ENCODE measurements at places on chromosomes 6 and 20. TPM values are rescaled to one million over a fixed set of nuclear protein-coding genes. Genes with fewer than 3 reads are reported as not detected.

GRCh38 chr6:52517502-52518278, 59.2 kb downstream of the TRAM2 start:
- peak; percentile 90 for DNase-seq

DNA sequence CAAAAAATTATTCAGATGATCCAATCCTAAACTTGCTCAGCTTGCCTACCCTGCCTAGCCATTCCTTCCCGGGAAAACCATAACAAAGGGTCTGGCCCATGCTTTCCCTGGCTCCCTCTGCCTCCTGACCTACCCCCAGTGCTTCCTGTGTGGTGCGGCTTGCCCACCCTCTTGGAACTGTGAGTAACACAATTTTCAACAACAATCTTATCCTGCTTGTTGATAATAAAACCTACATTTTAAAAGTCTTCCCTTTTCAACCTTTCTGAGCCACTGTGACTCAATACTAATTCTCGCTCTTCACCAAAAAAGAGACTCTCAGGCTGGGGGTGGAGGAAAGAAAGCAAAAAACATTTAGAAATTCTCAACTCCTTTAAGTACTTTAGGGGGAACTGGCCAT, 18.0 kb downstream of the EXOC2 start:
- DNase-seq = no peak

DNA sequence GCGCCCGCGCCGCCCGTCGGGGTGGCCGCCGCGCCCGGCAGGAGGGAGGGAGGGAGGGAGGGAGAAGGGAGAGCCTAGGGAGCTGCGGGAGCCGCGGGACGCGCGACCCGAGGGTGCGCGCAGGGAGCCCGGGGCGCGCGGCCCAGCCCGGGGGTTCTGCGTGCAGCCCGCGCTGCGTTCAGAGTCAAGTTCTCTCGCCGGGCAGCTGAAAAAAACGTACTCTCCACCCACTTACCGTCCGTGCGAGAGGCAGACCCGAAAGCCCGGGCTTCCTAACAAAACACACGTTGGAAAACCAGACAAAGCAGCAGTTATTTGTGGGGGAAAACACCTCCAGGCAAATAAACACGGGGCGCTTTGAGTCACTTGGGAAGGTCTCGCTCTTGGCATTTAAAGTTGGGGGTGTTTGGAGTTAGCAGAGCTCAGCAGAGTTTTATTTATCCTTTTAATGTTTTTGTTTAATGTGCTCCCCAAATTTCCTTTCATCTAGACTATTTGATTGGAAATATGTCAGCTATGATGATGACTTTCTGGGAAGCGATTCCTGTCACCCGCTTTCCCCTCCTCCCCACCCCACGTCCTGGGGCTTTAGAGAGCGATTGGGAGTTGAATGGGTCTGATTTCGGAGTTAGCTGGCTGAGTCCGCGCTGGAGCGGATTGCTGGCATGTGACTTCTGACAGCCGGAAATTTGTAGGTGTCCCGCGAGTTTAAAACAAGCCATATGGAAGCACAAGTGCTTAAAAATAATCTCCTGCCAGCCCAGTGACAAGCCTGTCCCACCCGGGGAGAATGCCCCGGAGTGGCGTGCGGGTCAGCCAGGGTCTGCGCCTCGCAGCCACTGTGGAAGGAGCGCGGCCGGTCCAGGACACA, 1.1 kb downstream of the ESR1 start:
- DNase-seq = peak; percentile 71

DNA sequence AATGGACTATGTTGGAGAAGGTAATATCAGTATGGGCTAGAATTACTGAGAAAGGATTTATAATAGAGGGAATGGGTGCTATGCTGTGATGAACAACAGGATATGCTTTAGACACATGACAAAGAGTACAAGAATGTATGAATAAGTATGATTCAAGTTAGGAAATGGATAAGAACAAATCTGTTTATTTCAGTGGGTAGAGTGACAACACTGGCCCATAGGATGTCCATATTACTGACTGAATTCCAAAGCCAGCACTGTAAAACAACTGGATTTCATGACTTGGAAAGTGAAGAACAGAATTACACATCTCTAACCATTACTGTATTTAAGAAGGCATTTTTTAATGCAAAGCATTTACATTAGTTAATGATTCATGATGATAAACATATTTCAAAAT, 35.9 kb downstream of the EPM2A start:
- no peak for DNase-seq

DNA sequence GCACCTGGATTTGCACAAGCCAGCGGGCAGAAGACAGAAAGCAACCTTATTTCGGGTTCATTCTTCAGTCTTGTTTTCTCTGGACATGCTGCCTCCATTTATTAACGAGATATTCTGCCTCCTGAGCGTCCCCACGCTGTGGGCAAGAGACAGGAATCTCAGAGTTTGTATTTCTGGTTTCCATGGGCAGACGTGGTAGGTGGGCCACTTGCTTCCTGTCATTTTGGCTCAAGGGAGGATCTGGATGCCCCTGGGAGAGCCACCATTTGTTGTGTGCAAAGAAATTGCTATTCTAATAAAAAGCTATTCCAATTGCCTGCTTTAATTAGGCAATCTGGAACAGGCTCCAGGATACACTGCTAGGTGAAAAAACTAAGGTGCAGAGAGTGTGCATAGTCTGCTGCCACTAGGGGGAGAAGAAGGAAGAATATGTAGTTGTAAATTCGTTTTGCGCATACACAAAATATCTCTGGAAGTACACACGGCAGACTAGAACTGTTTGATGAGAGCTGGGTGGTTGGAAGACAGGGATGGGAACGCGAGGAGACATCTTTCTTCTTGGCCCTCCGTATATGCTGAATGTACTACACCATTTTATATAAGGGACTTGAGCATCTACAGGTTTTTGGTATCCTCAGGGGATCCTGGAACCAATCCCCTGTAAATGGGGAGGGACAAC, 30.1 kb upstream of the SLC16A10 start:
- DNase-seq = no peak

GRCh38 chr6:30312676-30313321, 13.9 kb upstream of the TRIM39 start:
- DNase-seq = no peak

- peak; percentile 15 for DNase-seq
Measured at GRCh38 chr6:142822842-142823241, 122.1 kb downstream of the HIVEP2 start.

GRCh38 chr6:166720856-166721255, 93.8 kb upstream of the RPS6KA2 start:
- DNase-seq = no peak

GRCh38 chr6:125104425-125104824, 49.1 kb upstream of the TPD52L1 start:
- no peak for DNase-seq

DNA sequence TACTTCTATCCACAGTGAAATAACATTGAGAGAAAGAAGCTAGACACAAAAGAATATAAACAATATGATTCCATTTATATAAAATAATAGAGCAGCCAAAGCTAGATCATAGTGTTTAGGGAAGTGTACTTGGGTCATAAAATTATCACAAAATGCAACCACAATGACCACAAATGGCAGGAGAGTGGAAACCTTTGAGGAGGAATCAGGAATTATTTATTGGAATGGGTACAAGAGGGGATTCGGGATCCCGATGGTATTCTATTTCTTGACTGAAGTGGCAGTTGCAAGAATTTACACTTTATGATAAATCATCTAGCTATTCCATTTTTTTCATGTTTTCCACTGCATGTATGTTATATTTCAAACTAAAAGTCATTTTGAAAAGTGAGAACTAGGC, 76.1 kb downstream of the IPCEF1 start:
- DNase-seq = no peak

GRCh38 chr6:160927416-160927815, 64.2 kb upstream of the MAP3K4 start:
- no peak for DNase-seq

DNA sequence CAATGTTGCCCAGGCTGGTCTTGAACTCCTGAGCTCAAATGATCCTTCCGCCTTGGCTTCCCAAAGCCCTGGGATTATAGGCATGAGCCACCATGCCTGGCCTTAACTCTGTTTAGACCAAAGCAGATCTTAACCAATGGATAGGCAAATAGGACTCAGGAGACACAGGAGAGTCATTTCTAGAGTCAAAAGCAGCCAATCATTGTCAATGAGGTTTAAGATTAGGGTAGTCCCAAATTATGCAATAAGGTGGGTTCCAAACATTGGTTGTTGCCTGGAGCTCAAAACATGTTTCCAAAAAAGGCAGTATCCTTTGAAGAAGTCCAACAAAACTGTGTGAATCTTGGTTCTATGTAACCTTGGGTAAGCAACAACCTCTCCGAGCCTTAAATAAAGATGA, 95.7 kb upstream of the JARID2 start:
- DNase-seq = no peak

DNA sequence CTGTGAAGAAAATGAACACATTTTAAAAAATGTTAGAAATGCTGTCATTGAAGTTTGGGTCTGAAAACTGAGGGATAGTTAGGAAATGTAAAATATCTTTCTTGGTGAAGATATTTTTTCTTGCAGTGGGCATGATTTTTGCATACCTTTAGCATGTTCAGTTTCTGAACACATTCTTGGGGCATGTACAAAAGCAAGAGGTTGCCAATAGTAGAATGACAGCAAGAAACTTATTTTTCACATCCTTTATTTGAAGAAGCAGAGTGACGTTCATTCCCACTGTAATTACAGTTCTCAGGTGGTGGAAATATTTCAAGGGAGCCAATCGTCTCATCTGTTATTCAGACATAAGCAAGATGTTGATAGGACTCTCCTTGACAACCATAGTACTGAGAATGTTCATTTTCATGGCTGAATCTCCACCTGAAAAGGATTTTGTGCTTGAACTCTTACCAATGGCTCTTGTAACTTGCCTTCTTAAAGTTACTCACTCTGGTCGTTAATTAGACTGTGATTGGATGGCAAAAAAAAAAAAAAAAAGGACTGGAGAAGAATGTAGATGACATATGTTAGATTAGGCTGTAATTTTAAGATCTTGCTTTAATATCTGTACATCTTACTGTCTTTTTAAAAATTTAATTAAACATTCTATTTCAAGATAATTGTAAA, 74.4 kb downstream of the DOK5 start:
- no peak for DNase-seq

DNA sequence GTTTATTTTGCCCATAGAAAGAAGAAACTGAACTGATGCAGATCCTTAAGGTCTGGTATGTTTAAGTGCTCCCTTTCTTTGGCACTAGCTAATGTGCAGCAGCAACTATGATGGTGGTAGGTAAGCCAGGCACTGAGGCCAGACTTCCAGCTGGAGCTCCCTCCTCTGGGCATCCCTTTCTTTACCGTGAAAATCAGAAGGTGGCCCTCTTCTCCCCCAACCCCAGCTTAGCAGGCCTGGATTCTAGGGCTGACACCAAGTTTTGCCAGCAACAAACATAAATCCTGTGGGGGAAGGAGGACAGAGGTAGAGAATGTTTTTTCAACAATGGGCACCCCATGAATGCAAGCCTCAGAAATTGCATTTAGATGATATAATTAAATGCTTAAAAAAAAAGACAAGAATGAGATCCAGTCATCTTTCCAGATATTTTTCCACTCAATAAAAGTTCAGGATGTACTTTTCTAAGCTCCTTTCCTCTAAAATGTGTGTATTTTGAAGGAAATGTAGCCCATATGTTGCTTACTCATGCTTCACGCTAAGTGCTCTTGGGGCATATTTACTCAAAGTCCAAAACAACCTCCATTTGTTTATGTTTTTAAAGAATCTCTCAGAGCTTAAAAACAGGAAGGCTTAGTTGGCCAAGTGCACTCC, 123.9 kb upstream of the NXT1 start:
- no peak for DNase-seq

GRCh38 chr6:74715355-74716085, 490.3 kb downstream of the COL12A1 start:
- no peak for DNase-seq

DNA sequence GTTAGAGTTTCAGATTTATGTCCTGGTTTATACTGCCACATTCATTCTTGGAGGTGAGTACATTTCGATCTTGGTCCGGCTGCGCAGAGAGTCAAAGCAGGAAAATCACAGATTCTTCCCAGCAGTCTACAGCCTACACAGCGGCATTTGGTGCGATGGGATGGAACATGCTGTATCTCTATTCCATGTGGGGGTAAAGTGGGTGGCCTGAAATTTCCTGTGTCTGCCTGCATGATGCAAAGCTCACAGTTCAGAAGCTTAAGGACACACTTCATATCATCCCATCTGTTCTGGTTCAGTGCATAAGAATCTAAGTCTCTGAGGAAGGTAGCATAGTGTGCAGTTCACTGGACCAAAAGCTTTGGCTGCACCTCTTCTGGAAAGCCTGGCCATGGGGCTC, at the start of gene DEFB127:
TSS of gene DEFB127 (plus strand) at position 301 of the 400 bp plus-strand sequence. CDS start at position 392, 91 bp downstream.
- DNase-seq = no peak

GRCh38 chr20:63292904-63293303, at the start of gene COL20A1:
Gene COL20A1 (plus strand): TSS chr20:63293186. CDS start chr20:63295108, 1,922 bp downstream.
- no peak for DNase-seq

- no peak for DNase-seq
Measured at GRCh38 chr20:53016534-53017042, 44.4 kb downstream of the TSHZ2 start.

DNA sequence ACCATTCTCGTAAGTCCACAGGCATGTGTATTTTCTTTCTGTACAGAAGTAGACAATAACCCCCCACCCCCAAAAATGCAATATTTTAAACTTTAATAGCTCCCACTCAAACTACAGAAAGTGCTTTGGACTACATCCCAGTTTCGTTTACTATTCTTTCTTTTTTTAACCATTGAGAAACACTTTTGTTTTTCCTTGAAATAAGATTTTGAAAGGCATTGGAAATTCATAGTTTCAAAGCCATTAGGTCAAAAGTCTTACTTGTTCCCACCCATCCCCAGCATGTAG, 140.0 kb downstream of the KIF16B start:
- DNase-seq = no peak

GRCh38 chr6:74997646-74998045, 208.2 kb downstream of the COL12A1 start:
- no peak for DNase-seq

- no peak for DNase-seq
Measured at GRCh38 chr6:132282696-132283095, 118.6 kb downstream of the MOXD1 start.

The GRM1 gene
- polyA plus RNA-seq = 2.6 TPM

The TNXB gene
- polyA plus RNA-seq = 7.0 TPM

The ELOVL2 gene
- 0.74 TPM for polyA plus RNA-seq

The TUBB2B gene
- polyA plus RNA-seq = 3.4 TPM

The PACRG gene
- 0.75 TPM for polyA plus RNA-seq

The LPA gene
- not detected for polyA plus RNA-seq

The FUT9 gene
- 0.01 TPM for polyA plus RNA-seq

The MCCD1 gene
- polyA plus RNA-seq = not detected

The ATRN gene
- 5.4 TPM for polyA plus RNA-seq

The CDSN gene
- not detected for polyA plus RNA-seq

The MLN gene
- polyA plus RNA-seq = not detected
